ENCODE measurements at places on chromosomes 1 and 21.

DNA sequence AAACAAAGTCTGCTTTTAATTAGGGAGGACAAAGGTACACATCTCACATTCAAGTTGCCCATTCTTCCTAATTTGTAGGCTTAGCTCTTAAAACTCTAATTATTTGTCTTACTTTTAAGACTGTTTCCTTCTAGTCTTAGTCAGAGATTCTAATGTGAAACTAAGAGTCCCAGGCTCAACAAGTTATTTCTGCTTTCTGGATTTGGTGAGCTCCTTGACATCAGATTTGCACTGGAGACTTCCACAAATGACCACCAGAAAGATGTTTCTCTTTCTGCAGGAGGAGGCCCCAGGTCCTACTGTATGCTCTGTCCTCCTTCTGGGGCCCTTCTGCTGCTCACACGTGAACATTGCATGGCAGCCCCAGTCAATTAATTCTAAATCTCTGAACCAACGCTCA, 194.2 kb upstream of the JUN start:
- no peak for DNase-seq

GRCh38 chr1:15258833-15259621, 12.0 kb downstream of the FHAD1 start:
- no peak for DNase-seq

DNA sequence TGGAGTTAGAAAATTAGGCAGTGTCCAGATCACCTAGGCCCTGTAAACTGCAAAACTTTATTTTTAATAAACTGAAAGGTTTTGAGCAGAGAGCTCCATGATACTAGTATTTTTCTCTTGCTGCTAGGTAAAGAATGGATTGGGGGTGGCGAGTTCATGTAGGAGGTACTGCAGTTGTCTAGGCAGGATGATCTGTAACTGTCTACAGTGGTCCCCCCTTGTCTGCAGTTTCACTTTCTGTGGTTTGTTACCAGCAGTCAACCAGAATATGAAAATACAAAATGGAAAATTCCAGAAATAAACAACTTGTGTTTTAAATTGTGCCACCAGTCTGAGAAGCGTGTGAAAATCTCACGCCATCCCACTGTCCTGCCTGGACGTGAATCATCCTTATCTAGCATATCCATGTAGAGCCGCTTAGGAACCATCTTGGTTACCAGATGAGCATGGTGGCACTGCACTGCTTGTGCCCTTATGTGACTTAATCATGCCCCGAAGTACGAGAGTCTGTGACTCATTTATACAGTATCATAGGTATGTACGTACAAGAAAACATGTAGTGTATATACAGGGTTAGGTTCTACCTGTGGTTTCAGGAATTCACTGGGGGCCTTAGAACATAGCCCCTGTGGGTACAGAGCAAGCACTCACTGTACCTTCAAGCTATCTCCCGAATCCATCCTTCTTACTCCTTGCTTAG, 94.2 kb downstream of the AHCTF1 start:
- no peak for DNase-seq

- no peak for DNase-seq
Measured at GRCh38 chr1:162500805-162501204, 3.2 kb downstream of the UHMK1 start.
